Head of caudate nucleus (tissue), 42 donors: ENCODE measurements at places on chromosomes 2 and 18.

DNA sequence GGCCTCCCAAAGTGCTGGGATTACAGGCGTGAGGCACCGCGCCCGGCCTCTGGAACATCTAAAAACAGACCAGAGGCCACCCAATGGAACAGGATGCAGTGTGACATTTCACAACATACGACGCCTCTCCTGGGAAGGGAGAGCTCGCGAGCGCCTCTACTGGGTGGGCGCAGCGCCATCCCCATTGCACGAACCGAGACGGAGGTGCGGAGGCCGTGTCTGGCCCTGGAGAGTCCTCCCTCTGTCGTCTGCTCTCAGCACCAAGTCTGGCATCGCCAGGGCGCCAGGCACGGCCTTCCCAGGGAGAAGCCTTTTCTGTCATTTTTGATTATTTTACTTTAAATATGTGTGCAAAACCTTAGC is 9.4 kb upstream of the GBX2 start:
- no peak for DNase-seq

- DNase-seq: peak; percentile 48
Observed at GRCh38 chr2:152513681-152514080, 178.7 kb downstream of the FMNL2 start.

DNA sequence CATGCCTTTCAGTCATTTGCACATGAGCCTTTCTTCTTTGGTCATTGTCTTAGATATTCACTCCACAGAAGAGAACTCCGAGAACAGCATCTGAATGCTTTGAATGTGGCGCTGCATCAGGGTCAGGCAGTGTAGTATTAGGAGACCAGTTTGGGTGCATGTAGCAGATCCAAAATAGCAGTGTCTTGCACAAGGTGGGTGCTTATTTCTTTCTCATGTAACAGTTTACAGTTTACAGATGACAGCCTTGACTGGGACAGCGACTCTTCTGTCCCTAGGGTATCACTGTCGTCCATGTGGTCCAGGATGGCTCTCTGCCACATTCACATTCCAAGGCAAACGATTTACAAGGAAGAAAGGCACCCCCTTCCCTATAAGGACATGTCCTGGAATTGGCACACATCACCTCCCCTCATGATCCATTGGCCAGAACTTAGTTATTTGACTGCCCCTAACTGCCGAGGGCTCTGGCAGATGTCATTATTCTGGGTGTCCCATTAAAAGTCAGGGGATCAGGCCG is 101.0 kb downstream of the STPG4 start:
- DNase-seq: no peak

GRCh38 chr2:109582928-109583895 is 30.6 kb downstream of the SEPTIN10 start:
- no peak for DNase-seq
